ENCODE measurements at places on chromosomes 6 and 20.

DNA sequence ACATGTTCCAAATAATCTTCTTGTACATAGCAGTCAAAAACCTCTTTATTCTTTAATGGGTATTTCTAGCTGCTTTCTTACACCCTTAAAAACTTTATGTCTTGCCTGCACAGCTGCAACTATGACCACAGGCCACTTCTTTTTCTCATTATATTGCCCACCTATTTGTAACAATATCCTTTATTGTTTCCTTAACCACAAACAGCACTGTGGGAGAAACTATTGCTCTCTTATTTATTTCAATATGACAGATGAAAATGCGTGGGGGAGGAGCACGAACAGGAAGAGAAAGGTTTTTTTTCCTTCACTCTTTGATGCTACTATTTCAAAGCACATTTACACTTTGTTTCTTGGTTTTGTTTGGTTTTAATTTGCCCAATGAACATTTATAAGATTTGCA is 253.5 kb downstream of the GJA1 start:
- no peak for DNase-seq

GRCh38 chr6:29589423-29590048 is 4.6 kb downstream of the OR2H2 start:
- peak; percentile 64 for DNase-seq

- DNase-seq: no peak
These were observed 12.5 kb downstream of the TFAP2B start for GRCh38 chr6:50831186-50831585.

DNA sequence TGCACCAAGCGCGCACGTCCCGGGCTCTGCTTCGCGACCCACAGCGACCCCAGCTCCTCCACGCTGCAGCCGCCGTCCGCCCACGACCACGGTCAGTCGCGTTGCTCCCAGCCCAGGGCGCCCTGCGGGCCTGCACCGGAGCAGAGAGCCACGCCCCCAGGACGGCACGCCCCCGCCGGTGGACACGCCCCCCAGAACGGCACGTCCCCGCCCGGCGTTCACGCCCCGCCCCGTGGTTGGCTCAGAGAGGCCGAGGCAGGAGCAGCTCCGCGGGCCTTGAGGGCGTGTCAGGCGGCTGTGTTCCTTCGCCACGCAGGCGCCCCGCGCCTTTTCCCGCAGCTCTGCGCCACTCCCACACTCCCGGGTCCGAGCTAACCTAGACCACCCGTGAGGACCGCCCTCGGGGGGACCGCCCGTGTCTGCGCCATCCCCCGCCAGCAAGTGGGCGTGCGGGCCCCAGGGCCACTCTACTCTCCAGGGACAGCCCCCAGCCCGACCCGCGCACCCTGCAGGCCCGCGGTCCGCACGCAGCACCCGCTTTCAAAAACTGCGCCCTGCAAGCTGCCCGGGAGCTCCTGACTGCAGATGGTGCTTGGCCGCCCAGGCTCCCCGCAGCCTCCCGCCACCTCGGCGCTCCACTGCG is at the start of gene RNASET2:
RNASET2 (minus strand) TSS at position 107 of the 643 bp plus-strand sequence. CDS start 368 bp downstream, outside the sequence.
- peak; percentile 96 for DNase-seq

GRCh38 chr20:46089167-46089416 is 670 bp downstream of the NCOA5 start:
- no peak for DNase-seq

DNA sequence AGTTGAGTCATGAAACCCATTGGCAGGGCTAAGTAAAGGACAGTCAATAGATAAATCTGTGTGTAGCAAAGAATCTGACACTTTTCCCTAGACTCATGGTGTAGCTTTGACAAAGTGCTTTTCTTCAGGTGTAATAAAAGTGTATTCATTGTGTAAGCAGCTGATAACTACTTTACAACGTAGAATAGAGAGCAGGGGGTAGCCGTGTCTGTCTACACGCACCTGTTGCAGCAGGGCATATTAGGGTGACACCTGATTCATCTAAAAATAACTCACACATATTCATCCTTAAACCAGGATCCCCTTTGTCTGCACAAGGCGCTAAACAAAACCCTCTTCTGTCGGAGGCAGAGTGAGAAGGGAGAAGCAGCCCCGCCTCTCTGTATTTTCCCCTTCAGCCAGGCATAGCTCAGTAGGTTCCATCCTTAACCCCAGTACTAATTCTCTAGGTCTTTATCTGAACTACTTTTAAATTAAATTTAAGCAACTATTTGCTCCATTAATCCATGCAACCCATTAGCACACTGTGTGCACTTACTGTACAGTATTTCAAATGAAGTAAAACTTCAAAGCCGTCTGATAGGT is 306.7 kb upstream of the SASH1 start:
- DNase-seq: no peak

DNA sequence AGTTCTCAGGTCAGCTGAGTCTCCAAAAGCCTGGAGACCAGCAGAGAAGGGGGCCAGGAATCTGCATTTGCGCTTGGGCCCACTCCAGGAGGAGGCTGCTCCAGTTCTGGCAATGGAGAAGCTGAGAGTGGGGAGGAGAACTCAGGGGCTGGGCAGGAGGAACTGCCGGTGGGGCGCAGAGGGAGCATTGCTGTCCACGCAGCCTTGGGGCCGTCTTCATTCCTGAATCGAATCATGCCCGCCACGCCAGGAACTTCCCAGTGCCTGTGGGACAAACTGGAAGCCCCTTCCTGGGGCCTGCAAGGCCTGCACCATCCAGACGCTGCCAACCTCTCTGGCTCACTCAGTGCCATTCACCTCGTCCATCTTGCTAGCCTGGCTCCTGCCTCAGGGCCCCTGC is 16.9 kb downstream of the RAB44 start:
- no peak for DNase-seq

GRCh38 chr6:35317483-35318195 is 20.0 kb downstream of the DEF6 start:
- DNase-seq: no peak

DNA sequence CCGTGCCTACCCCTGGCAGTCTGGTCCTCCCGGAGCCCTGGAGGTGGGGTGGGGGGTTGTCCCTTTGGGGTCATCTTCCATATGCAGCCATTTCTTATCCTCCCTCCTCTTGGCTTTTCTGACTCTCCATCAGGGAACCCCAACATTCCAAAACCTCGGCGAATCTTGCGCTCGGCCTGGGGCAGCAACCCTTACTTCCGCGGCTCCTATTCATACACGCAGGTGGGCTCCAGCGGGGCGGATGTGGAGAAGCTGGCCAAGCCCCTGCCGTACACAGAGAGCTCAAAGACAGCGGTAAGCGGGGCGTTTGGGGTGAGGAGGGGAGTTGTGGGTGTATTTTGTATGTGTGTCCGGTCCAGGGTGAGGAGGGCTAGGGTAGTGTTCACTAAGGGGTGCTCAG is 168.0 kb upstream of the RNF24 start:
- no peak for DNase-seq

DNA sequence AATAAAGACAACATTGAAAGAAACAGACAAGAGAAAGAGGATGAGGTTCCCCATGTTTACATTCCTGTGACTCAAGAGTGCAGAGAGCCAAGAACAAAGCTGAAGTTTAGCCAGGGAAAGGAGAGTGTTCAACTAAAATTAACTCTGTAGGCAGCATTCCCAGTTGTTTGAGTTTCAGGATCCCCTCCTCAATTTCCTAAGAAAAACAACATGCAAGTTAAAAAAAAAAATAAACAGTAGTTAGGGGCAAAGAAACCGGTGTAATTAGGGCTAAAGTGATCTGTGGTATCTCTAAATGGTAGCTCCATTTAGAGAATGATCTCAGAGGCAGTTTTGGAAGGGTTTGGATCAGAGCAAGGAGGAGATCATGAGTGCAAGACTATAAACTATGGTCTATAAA is 30.9 kb upstream of the RAB23 start:
- no peak for DNase-seq

DNA sequence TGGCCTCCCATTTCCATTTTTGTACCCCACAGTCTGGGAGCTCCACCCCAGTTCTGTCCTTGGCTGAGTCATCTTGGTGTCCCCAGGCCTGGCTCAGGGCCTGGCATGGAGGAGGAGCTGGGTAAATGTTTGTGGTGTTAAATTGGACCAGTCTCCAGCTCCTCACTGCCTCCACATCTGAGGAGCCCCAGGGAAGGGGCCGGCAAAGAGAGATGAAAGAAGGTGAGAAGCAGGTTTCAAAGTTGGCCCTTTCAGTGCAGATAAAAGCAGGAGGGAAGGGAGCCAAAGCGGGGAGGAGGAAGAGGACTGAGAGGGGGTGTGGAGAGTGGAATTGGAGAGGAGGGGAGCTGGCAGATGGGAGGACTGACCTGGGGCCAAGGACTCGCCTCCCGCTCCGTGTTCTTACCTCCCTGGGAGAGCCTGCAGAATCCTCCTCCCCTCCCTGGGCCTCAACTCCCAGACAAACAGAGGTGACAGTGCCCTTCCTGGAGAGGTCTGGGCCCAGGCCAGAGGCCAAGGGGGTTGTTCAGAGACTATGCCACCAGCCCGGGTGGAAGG is 89.0 kb downstream of the CD40 start:
- no peak for DNase-seq
